ENCODE measurements at places on chromosomes 16 and 17. TPM values are rescaled to one million over a fixed set of nuclear protein-coding genes. Genes with fewer than 3 reads are reported as not detected.

- DNase-seq = no peak
These were observed 55.9 kb upstream of the SREBF1 start for GRCh38 chr17:17892731-17893130.

GRCh38 chr16:81885976-81886586 is 107.0 kb downstream of the PLCG2 start:
- peak; percentile 13 for DNase-seq

DNA sequence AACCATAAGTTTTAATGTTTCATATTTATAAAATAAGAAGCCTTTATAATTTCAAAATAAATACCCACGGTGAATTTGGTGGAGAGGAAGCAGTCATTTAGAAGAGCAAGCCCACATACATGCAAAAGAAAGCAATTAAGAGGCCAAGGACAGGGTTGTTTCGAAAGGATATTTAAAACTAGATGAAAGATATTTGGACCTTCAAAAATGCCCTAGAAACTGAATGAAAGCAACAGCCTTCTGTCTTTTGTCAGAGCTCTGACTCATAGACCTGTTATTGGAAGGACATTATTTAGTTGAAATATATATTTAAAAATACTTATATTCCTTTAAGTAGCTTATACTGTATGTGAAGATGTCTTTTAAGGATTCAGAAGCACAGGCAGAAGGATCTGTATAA is 8.6 kb upstream of the METTL9 start:
- DNase-seq = no peak

Gene LGALS9
- 9.9 TPM for total RNA-seq

Gene KCNJ18
- total RNA-seq = not detected

DNA sequence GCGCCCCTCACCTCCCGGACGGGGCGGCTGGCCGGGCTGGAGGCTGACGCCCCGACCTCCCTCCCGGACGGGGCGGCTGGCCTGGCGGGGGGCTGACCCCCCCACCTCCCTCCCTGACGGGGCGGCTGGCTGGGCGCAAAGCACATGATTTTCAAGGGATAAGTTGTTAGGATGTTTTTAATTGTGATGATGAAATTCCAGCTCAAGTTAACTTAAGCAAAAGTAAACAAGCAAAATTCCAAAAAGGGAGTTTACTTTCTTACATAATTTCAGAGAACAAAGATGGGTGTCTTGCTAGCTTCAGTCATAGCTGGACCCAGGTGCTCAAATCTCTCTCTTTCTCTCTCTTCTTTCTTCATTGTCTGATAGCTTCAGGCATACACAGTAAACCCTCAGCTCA is 33.6 kb upstream of the MED9 start:
- no peak for DNase-seq

Measured in CD8-positive, alpha-beta memory T cell (primary cell).